ENCODE measurements at places on chromosomes 2 and 18.

DNA sequence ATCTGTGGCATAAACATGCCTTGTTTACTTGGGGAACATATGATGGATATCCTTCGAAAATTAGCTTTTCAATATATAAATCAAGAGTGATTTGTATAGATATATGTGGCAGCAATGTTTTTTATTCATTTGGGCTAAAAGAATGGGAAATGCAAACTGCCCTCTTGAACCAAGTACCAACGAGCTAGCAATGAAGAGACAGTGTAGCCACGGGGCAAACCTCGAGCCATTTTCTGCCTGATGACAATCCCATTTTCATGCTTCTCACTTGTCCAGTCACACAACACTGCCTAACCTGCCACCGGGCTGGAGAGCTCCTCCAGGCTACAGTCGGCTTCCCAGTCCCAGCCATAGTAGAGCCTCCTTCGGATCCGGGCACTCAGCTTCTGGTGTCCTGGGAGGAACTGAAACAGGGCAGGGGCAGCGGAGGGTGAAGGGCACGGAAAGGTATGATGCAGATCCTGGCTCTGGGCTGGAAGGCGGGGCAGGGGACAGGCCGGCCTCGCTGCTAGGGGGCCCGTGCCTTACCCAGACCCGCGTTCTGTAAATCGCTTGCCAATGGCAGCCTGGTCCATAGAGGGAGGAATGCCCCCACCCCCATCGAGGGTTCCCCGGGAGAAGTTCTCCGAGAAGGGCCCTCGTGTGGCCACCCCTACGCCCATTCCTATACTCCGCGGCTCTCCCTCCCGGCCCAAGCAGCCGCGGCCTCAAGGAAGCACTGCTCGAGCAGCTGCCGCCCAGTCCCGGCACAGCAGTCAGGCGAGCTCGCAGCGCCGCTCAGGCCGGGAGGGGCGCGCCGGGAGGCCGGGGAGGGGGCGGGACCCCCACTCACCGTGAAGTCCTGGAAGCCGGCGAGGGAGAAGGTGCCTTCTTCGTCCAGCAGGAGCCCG, 552 bp downstream of the CNPPD1 start:
- no peak for DNase-seq

DNA sequence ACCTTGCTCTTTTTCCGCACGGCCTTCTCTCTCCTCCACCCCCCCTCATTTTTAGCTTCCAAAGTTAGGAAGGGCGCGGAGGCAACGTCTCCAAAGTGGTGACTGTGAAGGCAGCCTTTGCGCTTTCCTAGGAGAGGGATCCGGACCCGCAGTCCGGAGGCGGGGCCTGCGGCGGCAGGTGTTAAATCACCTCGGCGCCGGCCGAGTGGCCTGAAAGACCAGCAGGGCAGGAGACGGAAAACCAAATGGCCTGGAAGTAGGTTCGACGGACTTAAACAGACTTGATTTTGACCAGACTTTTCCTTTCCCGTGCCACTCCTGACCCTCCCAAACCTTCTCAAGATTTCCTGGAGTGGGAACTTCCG, 615 bp downstream of the GORASP2 start:
- DNase-seq = peak; percentile 75

DNA sequence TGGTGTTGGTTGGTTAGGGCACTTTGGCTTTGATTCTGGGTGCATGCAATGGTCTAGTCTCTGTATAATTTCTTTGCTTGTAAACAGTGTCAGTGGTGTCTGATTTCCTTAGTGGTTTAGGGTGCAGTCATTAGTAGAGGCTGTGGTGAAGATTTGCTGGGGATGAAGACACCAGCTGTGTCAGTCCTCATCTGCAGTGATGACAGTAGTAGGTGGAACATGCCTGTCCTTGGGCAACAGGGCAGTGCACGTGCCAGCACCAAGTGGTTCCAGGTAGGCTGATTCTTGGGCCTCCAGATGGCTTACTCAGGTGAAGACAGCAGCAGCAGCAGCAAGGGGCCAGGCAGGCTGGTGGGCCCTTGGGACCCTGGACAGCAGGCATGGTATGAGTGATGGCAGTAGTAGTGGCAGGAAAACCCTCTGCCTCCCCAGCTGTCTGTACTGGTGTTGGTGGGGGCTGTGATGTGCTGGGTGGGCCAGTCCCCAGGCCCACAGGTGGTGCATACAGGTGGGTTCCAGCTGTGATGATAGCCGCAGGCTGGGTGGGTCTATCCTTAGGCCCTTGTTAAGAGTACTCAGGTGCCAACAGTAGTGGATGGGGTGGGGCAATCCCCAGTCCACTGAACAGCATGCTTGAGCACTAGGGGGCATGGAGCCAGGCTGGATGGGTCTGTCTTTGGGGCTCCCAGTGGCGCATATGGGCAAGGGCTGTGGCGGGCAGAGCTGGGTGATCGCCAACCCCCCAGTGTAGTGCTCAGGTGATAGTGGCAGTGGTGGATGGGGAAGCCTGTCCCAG, 140.7 kb upstream of the THUMPD2 start:
- no peak for DNase-seq

DNA sequence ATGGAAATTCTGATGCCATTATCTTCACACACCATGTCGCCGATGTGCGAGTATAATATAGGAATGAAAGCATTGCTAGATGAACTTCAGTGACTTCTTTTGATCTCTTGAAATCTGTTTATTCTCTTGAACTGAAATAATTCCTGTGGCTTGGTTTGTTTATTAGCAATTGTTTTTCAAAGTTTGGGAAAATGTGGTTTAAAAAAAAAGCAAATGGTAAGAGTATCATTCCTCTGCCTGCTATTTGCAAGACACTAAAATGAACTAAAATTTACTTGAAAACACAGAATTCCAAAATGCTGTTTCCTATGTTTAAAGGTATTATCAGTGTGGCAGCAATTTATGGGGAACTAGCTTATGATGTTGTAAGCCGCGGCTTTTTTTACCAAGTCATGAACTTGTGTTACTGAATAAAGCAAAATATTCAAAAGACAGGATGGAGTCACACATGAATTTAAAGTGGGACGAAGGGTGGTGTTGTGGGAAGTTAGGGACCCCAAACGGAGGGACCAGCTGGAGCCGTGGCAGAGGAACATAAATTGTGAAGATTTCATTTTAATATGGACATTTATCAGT, 96.4 kb downstream of the COLEC12 start:
- no peak for DNase-seq

DNA sequence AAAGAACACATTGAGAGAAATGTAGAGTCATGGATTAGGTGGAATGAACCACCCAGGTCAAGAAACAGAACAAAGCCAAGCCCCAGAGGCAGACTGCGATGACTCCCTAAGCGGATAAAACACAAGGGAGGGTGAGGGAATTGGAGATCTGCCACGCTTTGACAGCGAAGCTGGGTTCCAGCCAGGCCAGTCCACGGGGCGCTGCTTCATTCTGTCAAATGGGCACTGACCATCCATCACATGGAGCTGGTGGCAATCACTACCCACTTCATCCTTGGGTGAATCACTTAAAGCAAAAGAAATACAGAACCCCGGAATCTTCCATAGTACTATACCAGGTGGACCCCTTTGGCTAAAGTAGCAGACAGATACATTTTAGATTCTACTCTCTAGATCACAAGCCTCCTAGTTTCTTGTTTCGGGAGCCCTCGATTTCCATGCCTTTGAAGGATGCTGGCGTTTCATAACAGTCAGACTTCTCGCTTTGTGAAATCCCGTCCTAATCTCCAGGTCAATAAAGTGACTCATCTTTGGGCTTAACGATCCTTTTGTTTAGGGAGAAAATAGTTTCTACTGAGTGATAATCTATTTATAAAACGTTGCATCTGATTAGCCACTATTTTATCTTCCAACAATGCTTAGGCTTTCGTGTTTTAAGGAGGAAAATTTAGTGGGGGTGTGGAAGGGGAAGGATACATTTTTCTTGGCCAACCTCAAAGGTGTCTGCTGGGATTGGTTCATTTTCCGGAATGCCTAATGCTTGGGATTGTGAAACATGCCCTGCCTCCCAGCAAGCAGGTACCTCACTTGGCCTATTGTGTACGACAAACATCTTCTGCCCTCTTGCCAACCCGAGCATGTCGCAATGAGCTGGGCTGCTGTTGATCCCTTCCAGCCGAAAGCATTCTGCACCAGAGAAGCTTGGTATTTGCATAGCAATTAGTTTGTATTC, 44.1 kb upstream of the HDAC4 start:
- DNase-seq = peak; percentile 81

GRCh38 chr2:189411860-189412259, 29.4 kb upstream of the WDR75 start:
- DNase-seq = no peak

GRCh38 chr18:46754188-46754587, 2.7 kb downstream of the ST8SIA5 start:
- no peak for DNase-seq

DNA sequence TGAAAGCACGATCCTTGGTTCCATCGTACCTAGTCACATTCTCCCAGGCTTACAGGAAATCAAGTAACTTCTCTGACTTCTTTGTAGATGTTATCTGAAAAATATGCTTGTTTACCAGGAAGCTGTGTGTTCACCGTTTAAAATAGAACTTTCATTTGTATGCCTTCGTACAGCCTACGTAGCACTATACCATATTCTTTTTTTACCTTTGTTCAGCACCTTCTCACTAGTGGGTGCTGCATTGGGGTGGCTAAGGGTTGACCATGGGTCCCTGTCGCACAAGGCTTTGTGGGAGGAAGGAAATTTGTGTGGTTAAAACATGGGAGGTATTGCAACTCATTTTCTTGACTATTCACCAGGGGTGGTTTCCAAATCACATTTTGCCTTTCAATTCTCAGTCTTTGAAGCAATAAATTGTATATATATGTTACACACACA, 16.6 kb downstream of the MALT1 start:
- DNase-seq = no peak

DNA sequence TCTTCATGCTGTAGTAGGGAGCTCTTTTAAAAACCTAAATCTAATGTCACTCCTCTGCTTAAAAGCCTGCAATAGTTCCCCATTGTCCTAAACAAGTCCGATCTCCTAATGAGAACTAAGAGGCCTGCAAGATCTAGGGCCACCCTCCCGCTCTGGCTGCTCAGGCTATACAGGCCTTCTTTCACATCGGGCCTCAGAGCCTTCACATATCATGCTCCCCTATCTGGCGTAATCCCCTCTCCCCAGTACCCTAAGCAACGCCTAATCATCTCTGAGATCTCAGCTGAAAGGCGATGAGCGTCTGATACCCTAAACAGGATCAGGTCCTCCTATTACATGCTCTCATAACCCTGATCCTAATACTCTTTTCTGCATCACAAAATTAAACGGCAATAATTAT, 1.9 kb downstream of the MAP4K3 start:
- no peak for DNase-seq

DNA sequence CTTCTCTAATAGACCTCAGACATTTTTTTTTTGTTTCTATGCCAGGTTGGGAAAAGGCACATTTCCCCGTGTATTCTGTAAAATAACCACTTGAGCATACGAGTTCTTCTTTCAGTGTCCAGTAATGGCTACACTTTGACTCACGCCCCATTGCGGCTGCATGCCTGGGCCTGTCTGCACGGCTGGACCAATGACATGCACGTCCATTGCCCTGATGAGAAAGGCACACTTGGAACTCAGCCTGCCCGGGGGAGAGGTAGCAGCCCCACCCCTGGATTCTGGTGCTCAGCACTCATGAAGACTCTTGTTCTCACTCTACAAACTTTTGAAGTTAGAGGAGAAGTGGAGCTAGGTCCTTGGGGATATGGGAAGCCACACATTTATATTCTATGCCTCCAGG, 5.8 kb downstream of the PCARE start:
- no peak for DNase-seq

DNA sequence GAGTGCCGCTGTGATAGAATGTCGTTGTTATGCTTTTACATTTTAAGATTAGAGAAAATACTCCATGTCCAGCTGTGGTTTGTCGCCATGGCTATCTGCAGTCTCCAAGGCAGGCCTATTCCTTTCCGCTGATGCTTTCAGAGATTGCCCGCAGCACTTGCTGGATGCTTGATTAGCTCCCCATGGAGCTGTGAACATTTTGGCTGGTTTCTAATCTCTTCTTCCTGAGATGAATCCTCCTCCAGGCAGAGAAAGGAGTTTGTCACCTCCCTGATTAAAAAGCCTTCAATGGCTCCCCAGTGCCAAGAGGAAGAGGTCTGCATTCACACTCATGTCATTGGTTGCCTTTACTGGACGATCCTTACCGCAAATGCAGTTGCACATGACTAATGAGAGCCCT, 32.6 kb upstream of the LPIN1 start:
- DNase-seq = no peak

DNA sequence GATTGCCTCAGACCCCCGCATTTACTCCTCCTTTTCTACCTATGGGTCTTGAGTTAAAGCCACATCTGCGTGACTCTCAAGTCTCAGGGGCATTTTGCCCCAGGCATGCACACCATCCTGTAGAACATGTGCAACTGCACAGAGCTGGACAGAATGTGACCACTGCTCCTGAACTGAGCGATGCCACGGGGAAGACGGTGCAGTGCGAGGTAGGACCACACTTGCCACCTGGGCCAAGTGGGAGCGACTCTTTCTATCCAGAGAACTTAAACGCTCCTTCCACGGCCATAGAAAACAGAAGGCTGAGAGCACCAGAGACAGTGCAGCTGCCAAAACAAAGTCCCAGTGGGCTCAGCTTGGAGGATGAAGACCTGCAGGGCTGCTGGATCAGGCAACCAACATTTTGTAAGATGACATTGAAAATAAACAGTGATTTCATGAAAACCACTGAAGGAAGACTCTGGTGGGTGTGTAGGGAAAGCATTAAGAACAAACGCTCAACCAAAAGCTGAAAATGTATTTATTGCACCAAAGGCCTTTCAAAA, 149.0 kb upstream of the HDAC4 start:
- DNase-seq = peak; percentile 30

GRCh38 chr2:71850306-71850801, 297.3 kb downstream of the CYP26B1 start:
- peak; percentile 60 for DNase-seq

DNA sequence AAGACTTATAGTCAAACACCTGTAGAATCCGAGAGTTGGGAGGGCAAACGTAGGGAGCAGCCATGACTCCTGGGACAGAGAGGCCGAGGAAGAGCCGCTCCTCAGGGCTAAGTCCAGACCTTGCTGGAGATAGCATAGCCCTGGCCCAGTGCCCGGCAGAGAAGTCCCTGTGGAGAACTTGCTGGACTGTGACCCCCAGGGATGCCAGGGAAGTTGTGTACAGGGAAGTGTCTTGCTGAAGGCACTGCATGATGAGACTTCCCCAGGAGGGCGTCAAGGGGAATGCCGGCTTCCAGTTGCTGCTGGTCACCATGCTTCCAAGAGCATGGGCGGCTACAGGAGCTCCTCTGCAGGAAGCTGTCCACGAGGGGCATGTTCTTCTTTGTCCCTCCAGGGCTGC, 8.6 kb upstream of the CNDP1 start:
- DNase-seq = no peak

GRCh38 chr18:42025974-42026625, 71.1 kb downstream of the PIK3C3 start:
- no peak for DNase-seq
